ENCODE measurements at places on chromosomes 3 and 15. TPM values are rescaled to one million over a fixed set of nuclear protein-coding genes. Genes with fewer than 3 reads are reported as not detected.

Gene DIPK2A
- 79.3 TPM for total RNA-seq

Gene ZNF774
- 1.6 TPM for total RNA-seq

Gene MESP2
- 0.39 TPM for total RNA-seq

Gene TICRR
- total RNA-seq, result 2.7 TPM

Gene CRELD1
- 40.8 TPM for total RNA-seq

Gene CNTN4
- not detected for total RNA-seq

Gene CLDN11
- total RNA-seq, result 2.4 TPM

Gene ATP13A4
- total RNA-seq, result 2.4 TPM

Gene APOD
- total RNA-seq, result not detected

Gene SLC28A1
- total RNA-seq, result not detected

Gene LRRC34
- total RNA-seq, result 2.4 TPM

Gene RARB
- total RNA-seq, result not detected

Gene CHST13
- not detected for total RNA-seq

Gene TRAK1
- total RNA-seq, result 44.8 TPM

Gene SH2D7
- not detected for total RNA-seq

Gene PLA2G4E
- not detected for total RNA-seq

Gene SLC22A14
- total RNA-seq, result 1.6 TPM

Gene SLC38A3
- total RNA-seq, result not detected

Gene TMEM212
- total RNA-seq, result not detected

Gene OGG1
- total RNA-seq, result 27.1 TPM

Gene MUSTN1
- total RNA-seq, result 0.79 TPM

All from placental epithelial cell (primary cell).